Activated naive CD4-positive, alpha-beta T cell treated with anti-CD3 and anti-CD28 coated beads for 36 hours (primary cell): ENCODE measurements at places on chromosomes 11 and 22.

DNA sequence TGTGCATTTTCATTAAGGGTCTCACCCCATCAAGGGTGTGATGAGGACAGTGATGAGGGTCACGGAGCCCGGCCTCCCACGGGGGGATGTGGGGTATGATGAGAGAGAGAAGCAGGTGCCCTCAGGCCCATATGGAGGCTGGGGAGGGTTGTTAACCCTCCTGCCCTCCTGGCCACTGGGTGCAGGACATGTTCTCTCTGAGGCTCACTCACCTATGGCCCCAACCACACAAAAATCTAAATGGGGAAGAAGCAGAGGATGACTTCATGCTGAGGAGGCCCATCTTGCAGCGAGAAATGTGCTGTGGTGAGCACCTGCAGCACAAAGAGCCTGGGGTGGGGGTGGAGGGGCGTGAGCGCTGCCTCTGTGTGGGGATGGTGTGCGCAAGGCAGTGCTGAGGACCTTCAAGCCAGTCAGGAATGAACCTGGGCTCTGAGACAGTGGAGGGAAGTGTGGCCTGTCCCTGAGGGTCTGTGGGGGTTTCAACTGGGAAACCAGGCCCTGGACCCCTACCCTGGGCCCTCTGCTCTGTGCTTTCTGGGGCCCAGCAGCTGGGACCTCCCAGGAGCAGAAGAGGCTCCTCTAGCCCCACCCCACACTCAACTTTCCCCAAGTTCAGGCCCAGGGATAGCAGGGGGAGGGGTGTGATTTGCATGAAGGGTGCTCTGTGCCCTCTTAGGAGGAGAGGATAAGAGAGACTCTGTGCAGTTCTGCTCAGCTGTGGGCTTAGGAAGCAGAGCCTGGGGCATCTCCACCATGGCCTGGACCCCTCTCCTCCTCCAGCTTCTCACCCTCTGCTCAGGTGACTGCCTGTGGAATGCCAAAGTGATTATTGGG, 43.0 kb upstream of the TOP3B start:
- DNase-seq = no peak

- DNase-seq = no peak
These were observed 1035.8 kb downstream of the TBC1D22A start for GRCh38 chr22:47798229-47798628.

DNA sequence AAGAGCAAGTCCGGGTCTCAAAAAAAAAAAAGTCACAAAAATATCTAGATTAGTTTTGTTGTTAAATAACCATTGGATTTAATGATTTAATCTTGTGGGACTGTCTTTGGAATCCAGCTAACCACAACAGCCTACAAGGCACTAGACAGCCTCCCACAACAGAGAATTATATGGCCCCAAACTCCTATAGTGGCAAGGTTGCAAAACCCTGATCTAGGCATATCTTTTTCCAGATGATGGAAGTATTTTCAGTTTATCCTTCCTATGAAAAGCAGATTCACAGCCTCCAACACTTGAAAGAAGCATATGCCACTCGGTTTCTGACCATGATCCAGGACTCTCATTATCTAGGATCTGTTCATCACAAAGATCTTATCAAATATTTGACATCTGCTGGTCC, 5.4 kb upstream of the C11orf87 start:
- DNase-seq = no peak

- no peak for DNase-seq
These were observed 11.3 kb downstream of the SHANK2 start for GRCh38 chr11:71240865-71241691.

- no peak for DNase-seq
These were observed 61.2 kb downstream of the FAT3 start for GRCh38 chr11:92285776-92286175.

- DNase-seq = no peak
These were observed 49.9 kb upstream of the TRIM77 start for GRCh38 chr11:89660234-89660633.

GRCh38 chr22:40637183-40638150, 948 bp upstream of the MRTFA start:
- peak; percentile 86 for DNase-seq

- peak; percentile 6 for DNase-seq
These were observed 1.1 kb downstream of the EWSR1 start for GRCh38 chr22:29269230-29269604.

- DNase-seq = peak; percentile 26
These were observed 420 bp upstream of the TRIM44 start for GRCh38 chr11:35662061-35662648.

DNA sequence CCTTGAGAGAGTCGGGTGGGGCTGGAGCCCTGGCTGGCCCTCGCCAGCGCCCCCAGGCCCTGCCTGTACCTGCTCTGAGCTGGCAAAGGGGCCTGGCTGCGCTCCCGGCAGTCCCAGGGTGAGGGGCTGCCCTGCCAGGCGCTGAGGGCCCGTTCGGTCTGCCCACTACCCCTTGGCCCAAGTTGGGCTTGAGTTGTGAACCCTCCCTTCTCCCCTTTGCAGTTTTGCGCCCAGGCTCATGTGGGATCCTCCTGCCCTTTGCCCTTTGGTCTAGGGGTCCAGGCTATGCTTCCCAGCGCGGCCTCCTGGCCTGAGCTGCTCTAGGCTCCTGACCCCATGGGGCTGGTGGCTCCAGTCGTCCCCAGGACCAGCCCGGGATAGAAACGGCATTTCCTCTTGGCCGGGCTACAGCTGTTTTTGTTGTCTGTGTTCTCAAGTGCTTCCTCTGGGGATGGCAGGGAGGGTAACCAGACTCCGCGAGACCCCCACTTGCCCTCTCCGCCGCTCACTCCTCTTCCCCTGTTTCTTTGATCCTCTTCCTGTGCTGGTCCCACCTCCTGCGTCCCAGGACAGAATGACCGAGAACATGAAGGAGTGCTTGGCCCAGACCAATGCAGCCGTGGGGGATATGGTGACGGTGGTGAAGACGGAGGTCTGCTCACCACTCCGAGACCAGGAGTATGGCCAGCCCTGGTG, 34.9 kb downstream of the PRDM11 start:
- no peak for DNase-seq

- no peak for DNase-seq
These were observed 15.1 kb upstream of the RRAS2 start for GRCh38 chr11:14373941-14374646.

DNA sequence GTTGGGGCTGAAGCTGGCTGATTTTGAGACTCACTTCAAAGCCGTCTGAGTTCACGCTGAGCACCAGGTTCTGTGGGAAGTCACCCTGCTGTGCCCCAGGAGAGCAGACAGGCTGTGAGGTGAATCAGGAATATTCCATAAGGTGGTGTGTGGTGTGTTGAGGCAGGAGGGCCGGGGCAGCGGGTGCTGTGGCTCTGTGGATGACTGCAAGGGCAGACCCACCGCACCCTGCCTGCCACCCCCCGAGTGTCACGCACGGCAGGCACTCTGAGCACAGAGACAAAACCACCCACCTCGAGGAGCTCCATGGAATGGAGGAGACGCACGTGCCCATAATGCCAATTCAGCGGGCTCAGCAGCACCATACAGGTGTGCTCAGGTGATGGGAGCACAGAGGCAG, 147.8 kb downstream of the PKNOX2 start:
- no peak for DNase-seq

GRCh38 chr11:71120471-71120896, 131.9 kb downstream of the SHANK2 start:
- no peak for DNase-seq

- no peak for DNase-seq
These were observed 957.6 kb upstream of the CCDC90B start for GRCh38 chr11:84243629-84244263.

DNA sequence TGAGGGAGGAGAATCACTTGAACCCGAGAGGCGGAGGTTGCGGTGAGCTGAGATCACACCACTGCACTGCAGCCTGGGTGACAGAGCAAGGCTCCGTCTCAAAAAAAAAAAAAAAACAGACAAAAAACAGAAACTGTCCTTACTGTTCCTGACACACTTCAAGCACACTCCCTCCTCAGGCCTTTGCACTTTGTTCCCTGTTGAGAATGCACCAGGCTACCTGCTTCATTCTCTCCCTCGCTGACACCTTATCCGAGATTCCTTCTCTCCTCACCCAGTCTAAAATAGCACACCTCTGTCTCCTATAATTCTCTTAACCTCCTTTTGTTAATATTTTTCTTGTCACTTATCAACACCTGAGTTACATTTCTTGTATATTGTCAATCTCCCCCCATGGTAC, 32.3 kb upstream of the TECTA start:
- DNase-seq = no peak

- no peak for DNase-seq
These were observed 57.0 kb downstream of the PDE2A start for GRCh38 chr11:72617080-72617762.

DNA sequence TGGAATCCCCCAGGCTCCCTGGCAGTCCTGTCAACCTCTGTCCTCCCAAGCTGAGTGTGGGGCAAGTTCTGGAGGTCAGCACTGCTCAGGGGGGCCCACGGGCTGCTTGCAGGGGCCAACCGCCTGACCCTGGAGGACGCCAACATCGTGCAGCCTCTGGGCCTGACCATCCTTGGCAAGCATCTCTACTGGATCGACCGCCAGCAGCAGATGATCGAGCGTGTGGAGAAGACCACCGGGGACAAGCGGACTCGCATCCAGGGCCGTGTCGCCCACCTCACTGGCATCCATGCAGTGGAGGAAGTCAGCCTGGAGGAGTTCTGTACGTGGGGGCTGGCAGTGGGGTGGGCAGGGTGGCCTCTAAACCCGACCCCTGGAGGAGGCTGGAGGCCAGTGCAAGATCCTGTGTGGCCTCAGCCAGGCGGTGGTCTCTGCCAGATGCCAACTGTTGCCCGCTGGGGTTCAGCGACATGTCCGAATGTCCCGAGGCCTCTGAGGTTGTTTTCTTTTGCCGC, 34.6 kb upstream of the PPP6R3 start:
- DNase-seq = no peak

- DNase-seq = no peak
These were observed 725.3 kb upstream of the CCDC179 start for GRCh38 chr11:23585416-23586104.

- DNase-seq = no peak
These were observed 535 bp downstream of the TRABD start for GRCh38 chr22:50186181-50186714.

DNA sequence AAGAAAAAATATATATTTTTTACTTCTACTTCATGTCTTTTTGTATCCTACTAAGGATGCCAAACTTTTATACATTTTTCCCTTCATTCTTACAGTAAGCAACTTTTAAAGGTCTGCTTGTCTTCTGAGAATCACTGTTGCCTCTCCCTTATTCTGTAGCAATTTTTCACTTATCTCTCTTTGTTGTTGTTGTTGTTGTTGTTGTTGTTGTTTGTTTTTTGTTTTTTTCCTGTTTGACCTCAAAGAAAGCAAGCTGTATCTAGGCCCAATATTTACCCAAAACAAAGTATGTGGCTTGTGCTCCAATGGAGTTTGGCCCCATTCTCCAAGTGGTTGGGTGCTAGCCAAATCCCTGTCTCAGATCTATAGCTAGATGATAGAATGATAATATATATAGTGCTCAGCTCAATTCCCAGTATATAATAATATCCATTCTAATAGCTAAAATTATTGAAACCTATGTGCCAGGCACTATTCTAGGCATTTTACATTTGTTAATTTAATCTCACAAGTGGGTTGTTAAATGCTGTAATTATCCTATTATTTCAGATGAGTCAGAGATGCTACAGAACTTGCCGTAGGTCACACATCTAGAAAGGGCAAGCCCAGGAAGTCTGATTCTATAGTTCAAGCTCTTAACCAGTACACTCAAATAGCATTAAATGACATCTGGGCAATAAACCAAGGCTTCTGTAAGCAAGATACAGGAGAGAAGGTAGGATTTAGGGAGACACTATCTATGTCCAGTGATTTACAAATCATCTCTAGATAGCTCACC, 205.1 kb upstream of the PITPNB start:
- DNase-seq = no peak

- DNase-seq = no peak
These were observed 44.3 kb downstream of the SCGB1A1 start for GRCh38 chr11:62463121-62463542.

DNA sequence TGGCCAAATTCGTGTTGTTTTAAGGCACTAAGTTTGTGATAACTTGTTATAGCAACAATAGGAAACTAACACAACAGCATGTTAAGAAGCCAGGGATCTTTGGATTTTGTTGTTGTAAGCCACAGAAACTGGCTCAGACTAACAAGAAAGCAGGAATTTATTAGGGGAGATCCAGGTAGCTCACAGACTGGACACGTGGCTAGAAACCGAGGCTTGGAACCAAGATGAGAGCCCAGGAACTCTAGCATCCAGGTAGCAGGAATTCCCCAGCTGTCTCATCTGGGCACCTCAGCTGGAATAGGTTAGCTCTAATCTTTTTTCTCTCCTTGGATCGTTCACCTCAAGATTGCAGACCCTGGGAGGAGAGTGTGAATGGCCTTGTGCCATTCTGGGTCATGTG, 24.9 kb downstream of the POLA2 start:
- DNase-seq = no peak

DNA sequence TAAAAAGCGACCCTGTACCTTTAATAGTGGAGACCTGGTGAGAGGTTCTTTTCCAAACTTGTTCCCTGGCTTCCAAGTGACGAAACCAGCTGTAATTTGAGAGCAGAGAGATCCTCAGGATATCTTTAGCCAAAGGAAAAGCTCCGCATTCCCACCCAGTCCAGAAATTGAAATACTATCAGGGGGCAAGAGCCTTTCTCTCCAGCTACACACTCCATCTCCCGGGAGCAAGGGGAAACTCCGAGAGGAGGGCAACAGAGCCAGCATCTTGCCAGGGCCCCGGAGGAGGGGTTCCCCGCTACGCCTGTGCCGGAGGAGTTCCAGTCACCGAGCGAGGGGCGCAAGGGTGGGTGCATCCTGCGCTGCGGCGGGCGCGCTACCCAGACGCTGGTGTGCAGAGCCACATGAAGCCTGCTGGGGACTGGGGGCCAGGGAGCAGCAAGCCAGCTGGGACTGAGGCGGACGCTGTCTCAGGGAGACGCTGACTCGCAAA, at the start of gene FIBIN:
Gene FIBIN, plus strand, starts transcription at position 148 of the 493 bp plus-strand sequence. CDS start 415 bp downstream, outside the sequence.
- no peak for DNase-seq

DNA sequence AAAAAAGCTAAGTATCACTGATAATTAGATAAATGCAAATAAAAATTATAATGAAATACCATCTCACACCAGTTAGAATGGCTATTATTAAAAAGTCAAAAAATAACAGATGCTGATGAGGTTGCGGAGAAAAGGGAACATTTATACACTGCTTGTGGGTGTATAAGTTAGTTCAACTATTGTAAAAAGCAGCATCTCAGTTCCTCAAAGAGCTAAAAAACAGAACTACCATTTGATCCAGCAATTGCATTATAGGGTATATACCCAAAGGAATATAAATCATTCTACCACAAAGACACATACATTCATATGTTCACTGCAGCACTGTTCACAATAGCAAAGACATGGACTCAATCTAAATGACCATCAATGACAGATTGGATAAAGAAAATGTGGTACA, 120.3 kb upstream of the ZBED5 start:
- no peak for DNase-seq
